GM23248 (cell line): ENCODE measurements at places on chromosomes 5 and 9. TPM values are rescaled to one million over a fixed set of nuclear protein-coding genes. Genes with fewer than 3 reads are reported as not detected.

Gene ZNF367
- 2.1 and 2.8 TPM in 2 replicates for polyA plus RNA-seq

Gene SPATA31C1
- polyA plus RNA-seq: not detected in 2 replicates

Gene C5orf58
- not detected in 2 replicates for polyA plus RNA-seq

Gene SPINK7
- polyA plus RNA-seq: not detected in 2 replicates

Gene UAP1L1
- polyA plus RNA-seq: 4.3 and 4.5 TPM in 2 replicates

Gene EPB41L4A
- polyA plus RNA-seq: 0.42 and 0.76 TPM in 2 replicates
